ENCODE measurements at places on chromosomes 12 and 14.

- DNase-seq, result no peak
Measured at GRCh38 chr14:102280376-102280962, 24.5 kb downstream of the MOK start.

DNA sequence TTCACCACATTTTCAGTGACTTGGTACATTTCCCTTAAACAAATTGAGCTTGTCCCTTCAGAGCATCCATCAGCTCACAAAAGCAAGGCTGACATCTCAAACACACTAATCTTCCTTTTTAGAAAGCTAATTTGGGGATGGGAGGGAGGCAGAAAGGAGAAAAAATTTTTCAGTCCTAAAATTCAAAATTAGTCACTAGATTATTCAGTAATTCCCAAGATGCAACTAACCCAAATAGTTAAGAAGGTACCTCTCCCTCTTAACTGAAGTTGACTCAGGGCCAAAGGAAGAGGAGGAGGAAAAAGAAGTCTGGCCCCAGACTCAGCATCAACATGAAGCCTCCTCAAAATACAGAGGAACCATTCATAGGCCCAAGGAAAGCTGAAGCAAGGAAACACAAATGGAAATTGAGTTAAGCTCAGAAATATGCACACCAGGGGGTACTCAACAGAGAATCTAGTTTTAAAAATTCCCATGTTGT lies 21.7 kb downstream of the CBX5 start:
- DNase-seq, result no peak

DNA sequence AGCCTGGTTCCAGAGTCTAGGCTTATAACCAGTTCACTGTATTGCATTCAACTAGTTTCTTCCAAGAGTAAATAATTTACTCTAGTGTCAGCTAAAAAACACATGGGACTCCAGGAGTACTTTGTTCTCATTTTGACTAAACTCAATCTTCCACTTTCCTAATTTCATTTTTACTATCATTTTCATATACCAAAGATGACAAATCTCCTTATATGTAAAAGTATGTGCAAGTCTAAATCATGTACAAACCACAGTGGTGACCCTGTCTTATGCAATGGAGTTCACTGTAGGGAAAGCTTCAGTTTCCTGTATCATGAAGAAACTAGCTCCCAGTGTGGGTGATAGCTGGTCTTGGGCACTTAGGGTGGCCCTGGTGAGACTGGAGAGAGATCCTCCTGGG lies 151.6 kb downstream of the HELB start:
- DNase-seq, result no peak

DNA sequence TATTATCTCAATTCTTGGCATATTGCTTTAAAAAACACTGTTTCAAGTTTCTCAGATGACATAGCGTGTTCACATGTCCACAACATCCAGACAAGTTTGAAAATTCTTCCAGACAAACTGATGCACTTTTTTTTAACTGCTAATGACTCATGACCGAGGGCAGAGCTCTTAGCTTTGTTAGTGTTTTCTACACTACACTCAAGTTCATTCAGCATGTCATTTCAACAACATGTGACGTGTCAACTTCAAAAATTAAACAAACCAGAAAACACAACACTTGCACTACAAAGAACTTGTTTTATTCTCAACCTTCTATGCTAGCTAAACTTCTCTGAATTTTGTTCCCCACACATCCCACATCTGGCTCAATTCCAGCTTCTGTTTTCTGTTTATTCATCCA lies 1186.3 kb upstream of the FLRT2 start:
- DNase-seq, result no peak

GRCh38 chr14:105171004-105171673 lies 2.6 kb upstream of the JAG2 start:
- no peak for DNase-seq

- no peak for DNase-seq
Measured at GRCh38 chr12:89924191-89924590, 215.6 kb upstream of the ATP2B1 start.

- DNase-seq, result no peak
Measured at GRCh38 chr12:123263196-123263817, 8.3 kb downstream of the CDK2AP1 start.

GRCh38 chr12:94099632-94100031 lies 48.7 kb upstream of the PLXNC1 start:
- DNase-seq, result no peak

- DNase-seq, result no peak
Measured at GRCh38 chr14:94601884-94602391, 10.3 kb upstream of the SERPINA3 start.

- no peak for DNase-seq
Measured at GRCh38 chr12:96387981-96388380, 12.3 kb downstream of the CDK17 start.

- DNase-seq, result no peak
Measured at GRCh38 chr14:57981817-57982560, 116.1 kb upstream of the SLC35F4 start.

GRCh38 chr12:47903927-47904712 lies 674 bp downstream of the VDR start:
- no peak for DNase-seq

- DNase-seq, result no peak
Measured at GRCh38 chr14:52296378-52296777, 17.7 kb upstream of the PTGER2 start.

DNA sequence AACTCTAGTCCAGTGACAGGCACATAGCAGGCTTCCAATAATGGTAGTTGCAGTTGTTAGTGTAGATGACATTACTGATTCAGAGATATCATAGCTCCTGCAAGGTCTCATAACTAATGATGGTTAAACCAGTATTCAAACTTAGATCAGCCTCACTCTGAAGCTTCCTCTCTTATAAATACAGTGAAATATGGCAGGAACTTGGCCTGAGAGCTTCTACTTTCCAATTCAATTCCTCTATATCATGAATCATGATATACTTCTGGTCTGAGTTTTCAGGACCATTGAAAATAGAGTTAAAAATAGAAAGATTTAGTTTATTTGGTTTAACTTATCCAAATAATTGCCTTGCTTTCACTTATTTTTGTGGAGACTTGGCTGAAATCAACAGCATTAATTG lies 167.5 kb upstream of the NOVA1 start:
- no peak for DNase-seq

DNA sequence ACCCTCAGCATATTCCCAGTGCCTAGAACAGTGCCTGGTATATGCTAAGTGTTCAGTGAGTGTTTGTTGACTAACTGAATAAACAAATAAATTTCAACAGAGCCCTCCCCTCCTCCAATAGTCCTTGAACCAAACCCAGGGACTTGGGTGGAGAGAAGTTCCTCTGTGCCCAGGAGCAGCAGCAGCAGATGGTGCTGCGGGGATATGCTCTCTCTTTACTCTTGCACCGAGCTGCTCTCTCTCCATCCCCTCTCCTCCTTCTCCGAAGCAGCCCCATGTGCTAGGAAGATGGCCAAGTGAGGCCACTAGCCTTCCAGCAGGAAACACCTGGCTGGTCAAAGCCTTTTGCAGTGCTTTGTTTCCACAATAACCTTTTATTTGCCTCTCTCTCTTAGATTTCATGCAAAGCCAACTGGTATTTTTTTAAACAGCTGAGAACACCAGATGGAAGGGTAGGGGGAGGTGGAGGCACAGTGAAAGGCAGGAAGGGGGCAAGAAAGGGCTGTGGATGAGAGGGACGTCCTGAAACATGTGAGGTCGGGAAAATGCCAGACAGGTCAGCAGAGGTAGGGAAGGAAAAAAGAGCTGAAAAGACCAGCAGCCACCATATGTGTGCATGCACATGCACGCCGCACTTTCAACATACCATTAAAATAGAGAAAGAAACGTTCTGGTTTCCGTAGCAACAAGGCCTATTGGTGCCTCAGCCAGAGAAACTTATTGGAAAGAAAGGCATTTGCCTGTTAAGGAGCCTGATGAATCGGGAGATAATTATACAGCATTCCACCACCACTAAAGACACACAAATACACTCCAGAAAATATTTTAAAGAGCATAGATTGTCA lies 78.9 kb downstream of the EMP1 start:
- no peak for DNase-seq

- DNase-seq, result peak; percentile 41
Measured at GRCh38 chr14:64983439-64984310, 3.0 kb upstream of the FNTB start.

GRCh38 chr12:13566292-13566691 lies 369.8 kb downstream of the EMP1 start:
- DNase-seq, result no peak

DNA sequence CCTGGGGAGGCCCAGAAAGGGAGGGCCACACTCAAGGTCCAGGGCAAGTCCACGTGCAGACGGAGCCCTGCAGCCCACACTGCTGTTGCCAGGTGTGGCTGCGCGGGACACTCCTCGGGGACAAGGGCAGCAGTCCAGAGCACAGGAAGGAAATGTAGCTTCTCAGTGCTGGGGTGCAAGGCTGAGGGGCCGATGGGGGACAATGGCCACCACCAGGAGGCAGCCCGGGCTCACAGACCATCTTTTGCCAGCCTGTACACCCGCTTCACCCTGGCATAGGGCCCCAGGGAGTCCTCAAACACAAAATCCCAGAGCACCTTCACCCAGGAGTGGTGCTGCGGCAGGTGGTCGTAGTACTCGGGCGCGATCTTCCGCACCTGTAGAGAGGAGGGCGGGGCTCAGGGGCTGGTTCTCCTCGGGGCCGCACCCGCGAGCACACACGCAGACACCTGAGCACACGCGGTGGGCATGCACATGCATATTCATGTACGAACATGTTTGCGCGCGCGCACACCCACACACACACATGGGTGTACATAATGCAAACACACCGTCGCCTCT lies 12.8 kb downstream of the DEGS2 start:
- DNase-seq, result no peak

DNA sequence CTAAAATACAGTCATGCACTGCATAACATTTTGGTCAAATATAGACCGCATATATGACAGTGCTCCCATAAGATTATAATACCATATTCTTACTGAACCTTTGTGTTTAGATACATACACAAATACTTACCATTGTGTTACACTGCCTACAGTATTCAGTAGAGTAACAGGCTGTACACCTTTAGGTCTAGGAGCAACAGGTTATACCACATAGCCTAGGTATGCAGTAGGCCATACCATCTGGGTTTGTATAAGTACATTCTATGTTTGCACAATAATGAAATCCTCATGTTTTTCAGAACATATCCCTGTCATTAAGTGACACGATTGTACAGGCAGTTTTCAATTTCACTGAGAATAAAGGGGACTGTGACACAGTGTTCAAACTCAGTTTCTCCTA lies 22.3 kb downstream of the KDM5A start:
- no peak for DNase-seq

- no peak for DNase-seq
Measured at GRCh38 chr12:51374856-51375255, 16.4 kb downstream of the GALNT6 start.

DNA sequence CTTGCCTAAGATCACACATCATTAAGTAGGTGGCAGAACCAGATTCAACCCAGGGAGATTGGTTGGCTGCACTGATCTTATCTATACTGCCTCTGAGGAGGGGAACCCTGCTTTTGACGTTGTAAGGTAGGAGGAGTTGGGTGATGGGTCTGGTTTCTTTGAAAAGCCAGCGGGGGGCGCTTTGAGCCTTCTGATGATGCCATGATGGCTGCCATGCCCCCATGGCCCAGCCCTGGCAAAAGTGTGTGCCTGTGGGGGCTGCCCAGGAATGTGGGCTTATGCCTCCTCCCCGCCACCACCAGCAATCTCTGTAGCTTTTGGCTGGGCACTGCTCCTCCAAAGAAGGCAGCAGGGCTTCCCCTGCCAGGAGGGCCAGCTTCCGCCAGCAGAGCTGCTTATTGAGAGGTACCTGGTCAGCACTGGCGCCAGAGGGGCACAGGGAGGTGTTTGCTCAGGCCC lies 224.3 kb downstream of the SLC41A2 start:
- peak; percentile 31 for DNase-seq

GRCh38 chr14:63134801-63135200 lies 69.4 kb upstream of the RHOJ start:
- no peak for DNase-seq

DNA sequence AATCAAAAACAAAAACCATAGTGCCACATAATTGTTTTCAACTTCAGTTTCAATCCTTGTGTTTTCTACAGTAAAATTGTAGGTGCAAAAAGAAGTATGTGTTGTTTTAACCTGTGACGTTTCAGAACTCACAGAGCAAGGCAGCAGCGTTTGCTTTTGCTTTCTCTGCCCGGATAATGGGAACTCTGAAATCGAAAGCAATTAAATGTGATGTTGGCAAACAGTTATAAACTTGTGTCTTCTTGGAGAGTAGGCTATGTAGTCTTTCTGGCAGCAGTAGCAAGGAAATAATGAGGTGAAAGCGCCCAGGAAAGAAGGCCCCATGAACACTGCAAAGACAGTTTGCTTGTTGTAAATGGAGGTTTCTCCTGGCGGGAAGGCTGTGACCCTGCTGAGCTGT lies 39.1 kb downstream of the FNTB start:
- DNase-seq, result no peak

DNA sequence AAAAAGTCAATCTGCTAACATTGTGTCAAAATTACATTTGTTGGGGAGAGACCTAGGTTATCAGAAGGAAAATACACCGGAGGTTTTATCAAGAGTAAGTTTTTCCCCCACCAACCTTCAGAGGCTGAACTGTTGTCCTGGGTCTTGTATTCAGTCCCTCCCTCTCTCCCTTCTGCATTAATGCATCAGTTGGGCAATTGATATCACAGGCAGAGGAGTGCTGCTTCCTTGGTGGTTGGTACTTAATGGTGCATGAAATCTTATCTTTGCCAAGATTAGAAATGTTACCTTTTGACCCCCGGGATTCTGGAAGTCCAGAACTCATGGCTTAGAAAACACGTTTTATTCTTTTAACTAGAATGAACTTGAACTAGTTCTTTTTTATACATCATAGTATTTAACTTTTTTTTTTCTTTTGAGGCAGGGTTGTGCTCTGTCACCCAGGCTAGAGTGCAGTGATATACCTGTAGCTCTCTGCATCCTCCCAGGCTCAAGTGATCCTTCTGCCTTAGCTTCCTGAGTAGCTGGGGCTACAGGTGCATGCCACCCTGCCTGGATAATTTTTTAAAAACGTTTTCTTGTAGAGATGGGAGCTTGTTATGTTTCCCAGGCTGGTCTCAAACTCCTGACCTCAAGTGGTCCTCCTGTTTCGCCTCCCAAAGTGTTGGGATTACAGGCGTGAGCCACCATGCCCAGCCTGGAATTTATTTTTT lies 4.9 kb downstream of the PCBP2 start:
- DNase-seq, result no peak

- DNase-seq, result no peak
Measured at GRCh38 chr12:57270966-57271470, 20.0 kb upstream of the STAC3 start.

DNA sequence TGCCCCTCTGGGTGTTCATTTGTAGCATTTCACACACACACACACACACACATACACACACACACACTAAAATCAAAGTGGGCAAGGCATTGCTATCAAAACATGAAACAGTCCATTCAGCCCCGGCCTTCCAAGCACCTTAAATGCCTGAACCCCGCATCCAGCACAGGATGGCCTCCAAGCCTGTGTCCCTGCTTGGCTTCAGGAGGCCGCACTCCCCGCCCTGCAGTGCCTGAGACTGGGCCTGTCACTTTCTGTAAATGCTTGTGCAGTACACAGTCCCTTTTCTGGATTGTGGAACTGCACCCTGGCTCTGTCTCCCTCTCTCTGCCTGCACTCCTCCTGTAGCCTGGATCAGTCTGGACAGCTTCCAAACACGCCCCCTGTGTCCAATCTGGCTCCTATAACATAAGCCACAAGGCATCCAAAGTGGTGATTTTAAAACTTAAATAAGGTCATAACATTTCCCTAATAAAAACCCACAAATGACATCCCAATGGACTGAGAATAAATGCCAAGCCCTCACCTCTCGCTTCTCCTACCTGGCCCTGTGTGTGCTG lies 972.2 kb upstream of the TMEM132C start:
- no peak for DNase-seq

All from HEK293T (cell line).